ENCODE measurements at places on chromosomes 1 and 21.

GRCh38 chr1:67339623-67340343 lies 32.1 kb downstream of the IL12RB2 start:
- no peak for DNase-seq

DNA sequence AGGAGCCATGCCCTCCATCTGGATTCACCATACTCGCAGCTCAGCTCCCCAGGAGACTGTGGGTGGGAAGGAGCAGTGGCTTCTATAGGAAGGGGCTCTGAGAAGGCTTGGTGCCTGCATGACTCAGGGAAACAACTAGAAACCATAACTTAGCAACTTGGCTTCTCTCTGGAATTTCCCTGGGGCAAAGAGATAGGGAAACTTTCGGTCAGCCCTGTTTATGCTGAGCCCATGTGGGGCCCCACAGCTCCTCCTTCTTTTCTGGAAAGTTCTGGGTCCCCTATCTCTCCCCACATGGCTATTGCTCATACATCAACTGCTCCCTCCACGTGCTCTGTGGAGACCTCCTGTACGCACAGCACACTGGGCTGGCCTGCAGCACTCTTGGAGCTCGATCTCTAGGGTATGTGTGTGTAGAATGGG lies 39.3 kb downstream of the PLEKHA6 start:
- DNase-seq, result no peak

DNA sequence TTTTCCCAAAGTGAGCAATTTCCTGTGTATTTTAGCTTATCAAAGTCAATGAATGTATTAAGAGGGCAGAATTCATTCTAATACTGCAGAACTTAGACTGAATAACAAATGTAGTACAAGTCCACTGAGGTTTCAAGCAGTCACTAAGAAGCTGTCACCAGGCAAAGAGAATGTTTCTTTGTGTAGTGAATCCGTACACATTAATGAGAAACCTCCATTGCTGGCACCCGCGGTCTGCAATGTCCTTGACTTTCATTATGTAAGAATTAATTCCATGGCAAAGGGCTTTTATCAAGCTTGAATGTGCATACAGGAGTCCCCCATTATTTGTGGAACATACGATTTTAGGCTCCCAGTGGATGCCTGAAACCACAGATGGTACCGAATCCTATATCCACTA lies 719.5 kb upstream of the TMPRSS15 start:
- DNase-seq, result no peak

DNA sequence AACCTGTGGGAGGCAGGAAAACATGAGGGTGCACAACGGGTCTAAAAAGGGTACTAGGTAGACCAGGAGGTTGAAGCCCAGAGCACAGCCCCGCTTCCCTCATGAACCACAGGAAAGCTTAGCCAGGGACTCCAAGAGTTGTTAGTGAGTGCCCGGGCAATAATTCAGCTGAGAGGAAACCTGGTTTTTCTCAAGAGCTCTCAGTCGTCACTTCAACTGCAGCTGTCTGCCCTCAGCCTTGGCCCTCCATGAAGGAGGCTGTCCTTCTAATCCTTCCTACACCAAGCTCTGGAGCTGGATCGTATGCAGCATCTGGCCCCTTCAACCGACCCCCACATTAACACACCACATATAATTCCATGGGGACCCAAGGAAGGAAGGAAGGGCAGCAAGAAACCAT lies 77.0 kb upstream of the BACE2 start:
- no peak for DNase-seq

DNA sequence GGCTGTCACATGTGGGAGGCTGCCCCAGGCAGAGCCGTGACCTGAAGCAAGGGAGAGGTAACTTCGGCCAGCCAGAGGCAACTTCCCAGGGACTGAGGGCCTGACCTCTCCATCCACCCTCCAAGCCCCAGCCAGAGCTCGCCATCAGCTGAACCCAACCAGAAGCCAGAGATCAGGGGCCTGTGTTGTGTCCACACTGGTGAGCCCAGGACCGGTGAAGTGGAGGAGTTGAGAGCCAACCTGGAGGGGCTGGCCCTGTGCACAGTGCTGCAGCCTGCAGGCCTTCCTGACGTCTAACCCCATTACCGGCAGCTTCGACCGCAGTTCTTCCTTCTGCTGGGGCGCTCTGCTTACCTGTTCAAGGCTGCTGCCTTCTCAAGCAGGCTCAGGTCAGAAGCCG lies 19.6 kb upstream of the PDE9A start:
- DNase-seq, result no peak

DNA sequence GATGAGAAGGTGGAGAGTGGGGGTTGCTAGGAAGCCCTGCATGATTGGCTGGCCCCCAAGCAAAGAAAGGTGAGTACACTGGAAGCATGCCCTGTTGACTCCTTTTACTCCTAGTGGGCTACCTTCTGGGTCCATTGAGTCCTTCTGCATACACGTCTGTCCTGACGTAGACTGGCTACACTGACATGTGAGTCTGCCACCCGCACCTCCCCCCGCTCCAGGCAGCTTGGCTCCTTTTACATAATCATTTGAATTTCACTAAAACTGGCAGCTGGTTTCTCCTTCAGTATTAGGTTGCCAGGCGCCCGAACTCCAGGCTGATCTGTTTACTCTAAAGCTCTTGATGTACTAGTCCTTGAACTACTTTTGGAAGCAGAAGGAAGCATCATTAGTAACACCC lies 8.7 kb downstream of the MRPS21 start:
- no peak for DNase-seq

- no peak for DNase-seq
These were observed 49.5 kb downstream of the TRIM11 start for GRCh38 chr1:228356897-228357680.

GRCh38 chr1:11707621-11708276 lies 16.2 kb downstream of the DRAXIN start:
- DNase-seq, result peak; percentile 60

DNA sequence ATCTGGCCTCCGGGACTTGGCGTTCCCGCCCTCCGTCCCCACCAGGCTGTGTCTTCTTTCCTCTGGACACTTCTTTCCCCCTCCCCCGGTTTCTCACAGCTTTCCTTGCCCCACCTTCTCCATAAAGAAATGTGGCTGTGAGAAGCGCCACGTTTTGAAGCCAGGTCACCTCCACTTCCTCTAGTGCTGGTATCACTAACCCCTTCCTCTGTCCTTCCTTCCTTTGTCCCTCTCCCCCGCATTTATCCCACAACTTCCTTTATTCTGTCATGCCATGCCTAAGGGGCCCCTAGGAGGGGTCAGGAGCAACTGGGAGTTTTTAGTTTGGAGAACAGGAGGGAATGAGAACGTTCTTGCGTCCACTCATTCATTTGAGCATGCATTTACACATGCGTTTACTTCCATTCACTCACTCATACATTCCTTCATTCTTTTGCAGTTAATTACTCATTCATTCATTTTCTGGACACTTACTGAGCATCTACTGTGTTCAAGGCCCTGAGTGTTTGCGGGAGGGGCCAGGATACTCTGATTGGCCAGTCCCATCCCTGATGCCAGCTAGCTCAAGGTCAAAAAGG lies 5.0 kb upstream of the ACOT11 start:
- DNase-seq, result no peak

DNA sequence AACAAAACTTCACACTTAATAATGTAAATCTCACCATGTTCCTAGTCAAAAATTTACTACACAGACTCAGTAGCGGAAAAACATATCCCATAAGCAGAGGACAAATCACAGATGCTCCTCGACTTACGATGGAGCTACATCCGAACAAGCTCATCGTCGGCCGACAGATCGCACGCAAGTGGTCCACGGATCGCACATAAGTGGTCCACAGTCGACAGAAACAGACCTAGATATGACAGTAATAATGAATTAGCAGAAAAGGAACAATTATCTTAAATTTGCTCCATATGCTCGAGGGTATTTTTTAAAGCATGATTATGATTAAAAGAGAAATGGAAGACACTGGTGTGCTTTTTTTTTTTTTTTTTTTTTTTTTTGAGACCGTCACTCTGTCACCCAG lies 36.3 kb downstream of the WDR4 start:
- DNase-seq, result no peak

DNA sequence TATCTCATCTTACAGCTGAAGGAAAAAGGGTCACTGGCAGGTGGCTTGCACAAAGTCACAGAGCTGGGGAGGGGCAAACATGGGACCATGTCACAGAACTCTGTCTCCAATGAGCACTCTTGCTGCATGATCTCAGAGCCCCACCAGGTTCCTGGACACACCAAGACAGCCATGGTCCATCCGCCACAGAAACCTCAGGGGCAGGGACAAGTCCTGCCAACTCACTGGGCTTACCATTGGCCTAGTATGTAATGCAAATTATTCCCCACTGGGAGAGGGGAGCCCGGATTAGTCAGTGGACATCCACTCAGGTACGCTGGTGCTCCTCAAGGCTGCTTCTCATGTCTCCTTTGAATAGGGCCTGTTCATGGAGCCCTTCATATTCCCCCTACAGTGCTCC lies 14.2 kb downstream of the S100A7A start:
- DNase-seq, result no peak

DNA sequence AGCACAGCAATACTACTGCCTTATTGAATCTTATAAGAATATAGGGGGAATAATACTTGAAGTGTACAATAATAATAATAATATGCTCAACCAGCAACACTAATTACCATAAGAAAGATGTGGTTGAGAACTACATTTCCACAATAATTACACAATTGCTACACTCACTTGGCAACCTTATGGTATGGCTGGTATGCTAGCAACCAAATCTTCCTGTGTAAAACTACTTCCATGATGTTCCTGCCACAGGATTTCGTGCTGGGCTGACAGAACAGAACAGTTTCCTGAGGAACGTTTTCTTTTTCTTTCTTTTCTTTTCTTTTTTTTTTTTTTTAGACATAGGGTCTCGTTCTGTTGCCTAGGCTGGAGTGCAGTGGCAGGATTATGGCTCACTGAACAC lies 50.6 kb downstream of the KIF26B start:
- DNase-seq, result no peak

DNA sequence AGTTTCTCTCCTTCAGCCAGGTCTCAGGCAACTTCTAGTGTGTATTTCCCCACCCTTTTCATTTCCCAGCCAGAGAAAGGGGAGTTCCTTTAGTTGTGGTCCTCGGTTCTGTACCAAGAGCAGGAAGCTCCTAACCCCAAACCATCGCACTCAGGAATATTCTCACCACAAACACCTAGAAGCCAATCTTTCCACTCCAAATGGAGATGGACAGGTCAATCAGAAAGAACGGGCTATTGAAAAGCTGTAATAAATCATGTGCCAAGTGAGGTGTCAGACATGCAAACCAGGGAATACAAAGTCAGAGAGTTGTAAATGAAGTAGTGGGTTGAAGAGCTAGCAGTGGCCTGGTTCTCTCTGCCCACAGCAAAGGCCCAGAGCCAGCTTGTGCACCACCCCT lies 77.2 kb downstream of the KCNN3 start:
- DNase-seq, result no peak

GRCh38 chr1:117030271-117030877 lies 28.8 kb downstream of the CD101 start:
- DNase-seq, result no peak

DNA sequence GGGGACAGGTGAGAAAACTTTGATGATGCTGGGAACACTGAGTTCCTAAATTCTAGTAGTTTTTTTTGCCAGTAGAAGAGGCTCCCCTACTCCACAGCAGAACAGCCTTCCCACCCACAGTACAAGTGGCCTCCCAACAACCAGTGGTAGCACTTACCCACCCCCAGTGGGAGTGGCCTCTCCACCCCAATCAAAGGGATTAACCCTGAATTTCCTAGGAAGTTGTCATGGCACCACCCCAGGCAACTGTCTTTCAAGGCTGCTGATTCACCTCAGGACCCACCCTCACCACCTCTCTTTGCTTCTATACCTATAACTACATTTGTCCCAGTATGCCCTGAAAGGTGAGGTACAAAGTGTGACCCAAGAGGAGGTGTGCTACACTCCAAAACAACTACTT lies 81.4 kb upstream of the PRDX6 start:
- DNase-seq, result no peak

DNA sequence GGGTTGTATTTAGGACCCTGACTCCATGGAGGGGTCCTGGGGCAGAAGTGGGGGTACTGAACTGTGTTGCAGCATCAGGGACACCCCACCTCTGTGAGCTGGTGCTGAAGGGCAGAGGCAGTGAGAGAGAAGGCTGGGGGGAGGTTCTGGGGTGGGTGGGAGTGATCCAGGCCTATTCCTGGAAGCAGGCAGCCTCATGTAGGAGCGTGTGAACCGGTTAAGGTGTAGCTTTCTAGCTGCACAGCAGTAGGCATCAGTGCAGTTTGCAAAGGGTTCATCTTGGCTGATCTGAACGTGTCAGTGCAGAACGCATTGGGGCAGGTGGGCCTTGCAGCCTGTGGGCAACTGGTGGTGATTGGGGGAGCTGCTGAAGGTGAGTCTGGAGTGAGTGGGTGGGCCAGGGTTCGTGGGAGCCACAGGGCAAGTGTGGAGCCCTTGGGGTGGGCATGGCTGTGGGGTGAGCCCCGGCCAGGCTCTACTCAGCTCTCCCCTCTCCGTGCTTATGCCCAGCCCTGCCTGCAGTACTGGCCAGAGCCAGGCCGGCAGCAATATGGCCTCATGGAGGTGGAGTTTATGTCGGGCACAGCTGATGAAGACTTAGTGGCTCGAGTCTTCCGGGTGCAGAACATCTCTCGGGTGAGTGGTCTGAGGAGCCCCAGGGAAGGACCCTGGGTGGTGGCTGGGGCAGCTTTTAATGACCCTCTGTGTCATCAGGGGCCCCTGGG lies 86.7 kb downstream of the PTPRU start:
- DNase-seq, result no peak

DNA sequence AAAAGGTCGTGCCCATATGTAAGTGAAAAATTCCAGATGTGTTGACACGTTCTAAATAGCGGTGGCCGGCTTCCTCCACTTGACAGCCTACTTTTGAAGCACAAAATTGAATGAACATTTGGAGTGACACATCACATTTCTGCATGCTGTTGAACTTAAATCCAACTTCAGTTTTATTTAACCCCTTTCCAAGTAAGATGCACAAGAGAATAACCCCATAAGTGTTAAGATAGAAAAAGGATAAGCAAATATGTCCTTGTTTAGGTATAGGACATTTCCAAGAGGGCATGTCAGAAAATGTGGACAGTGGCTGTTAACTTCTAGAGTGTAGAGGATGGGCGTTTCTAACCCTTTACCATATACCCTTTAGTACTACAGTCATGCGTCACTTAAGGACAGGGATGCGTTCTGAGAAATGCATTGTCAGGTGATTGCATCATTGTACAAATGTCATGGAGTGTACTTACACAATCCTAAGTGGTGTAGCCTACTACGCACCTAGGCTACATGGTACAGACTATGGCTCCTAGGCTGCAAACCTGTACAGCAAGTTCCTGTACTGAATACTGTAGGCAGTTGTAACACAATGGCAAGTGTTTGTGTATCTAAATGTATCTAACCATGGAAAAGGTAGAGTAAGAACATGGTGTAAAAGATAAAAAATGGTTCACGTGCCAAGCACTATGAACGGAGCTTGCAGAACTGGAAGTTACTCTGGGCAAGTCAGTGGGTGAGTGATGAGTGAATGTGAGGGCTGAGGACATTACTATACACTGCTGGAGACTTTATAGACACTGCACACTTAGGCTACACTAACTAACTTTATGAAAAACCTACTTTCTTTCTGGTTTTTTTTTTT lies 9.3 kb upstream of the FAM89A start:
- no peak for DNase-seq

Measured in LoVo (cell line).